ENCODE measurements at places on chromosomes 5 and 9. TPM values are rescaled to one million over a fixed set of nuclear protein-coding genes. Genes with fewer than 3 reads are reported as not detected.

Gene BAAT
- 0.39 TPM for polyA plus RNA-seq

Gene RFESD
- polyA plus RNA-seq = 4.1 TPM

Gene LTC4S
- 6.8 TPM for polyA plus RNA-seq

Gene FAM13B
- polyA plus RNA-seq = 54.0 TPM

Gene EQTN
- polyA plus RNA-seq = 0.42 TPM

Measured in renal cortex interstitium (tissue), 15 donors.